Putamen (tissue), 1 donor: ENCODE measurements at places on chromosomes 13 and 19.

- DNase-seq: no peak
These were observed 782.5 kb upstream of the SLITRK6 start for GRCh38 chr13:86581706-86582105.

DNA sequence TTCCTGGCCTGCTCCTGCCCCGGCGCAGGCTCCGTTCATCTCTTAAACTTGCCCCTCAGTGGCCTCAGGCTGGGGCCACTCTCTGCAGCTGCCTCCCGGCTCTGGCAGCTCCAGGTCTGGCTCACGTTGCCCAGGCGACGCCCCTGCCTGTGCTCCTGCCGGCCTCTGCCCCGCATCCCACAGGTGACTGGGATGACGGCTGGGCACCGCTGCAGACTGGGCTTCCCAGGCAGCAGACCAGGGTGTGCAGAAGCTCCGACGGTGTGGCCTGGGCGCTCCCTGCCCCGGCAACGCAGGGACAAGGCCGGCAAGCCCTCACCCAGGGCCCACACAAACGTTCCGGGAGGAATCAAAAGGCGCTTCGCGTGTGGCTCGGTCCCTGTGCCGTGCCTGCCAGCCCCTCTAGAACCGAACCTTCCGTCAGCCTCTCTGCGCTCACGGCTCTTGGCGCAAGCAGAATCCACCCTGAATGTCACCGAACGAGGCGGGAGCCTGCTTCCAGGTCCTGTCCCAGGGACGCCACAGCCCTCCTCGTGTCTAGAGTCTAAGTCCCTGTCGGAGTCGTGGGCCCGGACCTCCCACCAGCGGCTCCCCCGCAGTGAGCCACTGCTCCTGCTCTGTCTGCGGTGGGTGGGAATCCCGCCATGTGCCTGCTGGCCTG lies 64.8 kb downstream of the MLLT1 start:
- no peak for DNase-seq

GRCh38 chr13:85197431-85197830 lies 601.8 kb downstream of the SLITRK6 start:
- no peak for DNase-seq

DNA sequence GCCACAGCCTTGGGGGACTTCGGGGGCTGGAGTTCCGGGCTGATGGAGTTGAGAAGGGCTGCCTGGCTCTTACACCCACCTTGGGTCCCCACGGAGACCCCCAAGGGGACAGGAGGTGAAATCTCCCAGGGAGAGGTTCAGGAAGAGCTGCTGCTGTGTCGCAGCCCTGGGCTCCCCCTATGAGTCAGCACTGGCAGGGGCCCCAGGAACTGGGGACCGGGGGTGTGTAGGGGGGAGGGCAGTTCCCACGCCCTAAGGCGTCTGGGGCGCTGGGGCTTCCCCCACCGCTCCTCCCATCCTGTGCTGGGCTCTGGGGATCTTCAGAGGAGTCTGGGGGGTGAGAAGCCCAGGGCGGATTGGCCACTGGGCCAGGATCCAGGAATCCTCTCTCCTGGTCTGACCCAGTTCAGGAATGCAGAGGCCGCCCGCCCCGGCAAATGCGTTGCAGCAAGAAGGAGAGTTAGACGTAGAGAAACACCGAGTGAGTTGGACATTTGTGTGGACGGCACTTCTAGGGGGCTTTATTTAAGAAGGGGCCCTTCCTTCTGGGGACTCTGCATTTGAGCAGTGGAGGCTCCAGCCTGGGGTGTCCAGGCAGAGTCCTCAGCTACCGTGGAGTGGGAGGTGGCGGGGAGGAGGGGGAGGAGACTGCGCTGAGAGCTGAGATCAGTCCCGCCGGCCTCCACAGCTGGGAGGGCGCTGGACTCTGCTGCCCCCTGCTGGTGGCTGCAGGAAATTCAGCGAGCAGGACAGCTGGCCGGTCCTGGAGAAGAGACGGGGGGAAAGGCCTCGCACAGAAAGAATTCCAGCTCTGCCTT lies 15.0 kb upstream of the NANOS3 start:
- DNase-seq: peak; percentile 89

DNA sequence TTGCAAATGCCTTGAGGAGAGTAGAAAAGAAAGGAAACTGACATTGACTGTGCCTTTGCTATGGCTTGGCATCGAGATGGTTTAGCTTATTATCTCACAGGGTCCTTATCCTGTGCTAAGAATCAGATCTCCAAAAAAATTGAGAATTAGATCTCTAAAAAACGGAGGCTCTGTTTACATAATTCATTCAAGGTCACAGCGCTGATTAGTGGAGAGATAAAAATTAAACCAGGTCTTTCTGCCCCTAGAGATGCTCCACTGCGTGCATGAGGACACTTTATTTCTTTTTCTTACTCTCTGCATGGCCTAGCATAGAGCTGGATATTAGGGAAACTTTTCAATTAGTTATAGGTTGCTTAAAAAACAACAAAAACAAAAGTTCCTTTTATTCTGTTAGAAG lies 17.3 kb downstream of the LRCH1 start:
- no peak for DNase-seq

GRCh38 chr19:32542477-32543108 lies 38.4 kb upstream of the PDCD5 start:
- DNase-seq: no peak

GRCh38 chr13:36192166-36192565 lies 22.2 kb downstream of the SOHLH2 start:
- no peak for DNase-seq
